ENCODE measurements at places on chromosomes 5 and 9.
A peak's percentile ranks its signal among the peaks of the same experiment; 100 is the strongest.

DNA sequence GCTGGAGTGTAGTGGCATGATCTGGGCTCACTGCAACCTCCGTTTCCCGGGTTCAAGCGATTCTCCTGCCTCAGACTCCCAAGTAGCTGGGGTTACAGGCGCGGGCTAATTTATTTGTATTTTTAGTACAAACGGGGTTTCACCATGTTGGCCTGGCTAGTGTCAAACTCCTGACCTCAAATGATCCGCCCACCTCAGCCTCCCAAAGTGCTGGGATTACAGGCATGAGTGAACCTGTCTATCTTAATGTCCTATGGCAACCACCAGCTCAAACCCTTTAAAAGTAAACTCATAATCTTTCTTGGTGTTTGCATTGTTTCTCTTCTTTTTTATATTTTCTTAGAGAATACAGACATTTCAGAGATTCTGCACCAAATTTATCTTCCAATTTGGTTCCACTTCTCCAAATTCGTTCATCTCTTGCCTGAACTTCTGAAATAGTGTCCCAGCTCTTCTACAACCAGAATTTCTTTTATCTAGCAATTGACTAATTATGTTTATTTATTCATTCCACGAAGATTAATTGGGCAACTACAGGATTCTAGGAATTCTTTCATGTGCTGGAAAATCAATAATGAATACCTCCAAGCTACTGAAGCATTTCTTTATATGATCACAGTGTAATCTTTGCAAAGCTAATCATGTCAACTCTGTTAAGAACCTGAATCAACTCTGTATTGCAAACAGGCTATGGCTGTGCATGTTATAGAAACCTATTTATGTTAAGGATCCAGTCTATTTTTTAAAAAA is 60.0 kb upstream of the TYRP1 start:
- DNase-seq = no peak

GRCh38 chr5:10836986-10837385 is 76.0 kb upstream of the DAP start:
- DNase-seq = no peak

GRCh38 chr5:133841831-133842750 is 126.3 kb downstream of the C5orf15 start:
- no peak for DNase-seq

DNA sequence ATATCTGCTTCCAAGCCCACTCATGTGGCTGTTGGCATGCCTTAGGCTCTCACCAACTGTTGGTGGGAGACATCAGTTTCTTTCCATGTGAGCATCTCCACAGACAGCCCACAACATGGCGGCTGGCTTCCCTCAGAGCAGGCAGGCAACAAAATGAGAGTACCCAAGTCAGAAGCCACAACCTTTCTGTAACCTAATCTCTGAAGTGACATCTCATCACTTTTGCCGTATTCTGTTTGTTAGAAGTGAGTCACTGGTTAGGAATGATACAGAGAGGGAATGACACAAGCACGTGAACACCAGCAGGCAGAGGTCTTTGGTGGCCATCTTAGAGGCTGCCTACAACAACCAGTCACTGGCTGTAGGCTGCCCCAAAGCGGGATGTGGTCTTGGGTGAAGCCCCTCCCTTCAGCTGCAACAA is 88.6 kb upstream of the RASGRF2 start:
- DNase-seq = no peak

GRCh38 chr5:126044931-126045565 is 378.2 kb upstream of the GRAMD2B start:
- no peak for DNase-seq

GRCh38 chr5:1134478-1134877 is 22.6 kb upstream of the SLC12A7 start:
- DNase-seq = no peak

DNA sequence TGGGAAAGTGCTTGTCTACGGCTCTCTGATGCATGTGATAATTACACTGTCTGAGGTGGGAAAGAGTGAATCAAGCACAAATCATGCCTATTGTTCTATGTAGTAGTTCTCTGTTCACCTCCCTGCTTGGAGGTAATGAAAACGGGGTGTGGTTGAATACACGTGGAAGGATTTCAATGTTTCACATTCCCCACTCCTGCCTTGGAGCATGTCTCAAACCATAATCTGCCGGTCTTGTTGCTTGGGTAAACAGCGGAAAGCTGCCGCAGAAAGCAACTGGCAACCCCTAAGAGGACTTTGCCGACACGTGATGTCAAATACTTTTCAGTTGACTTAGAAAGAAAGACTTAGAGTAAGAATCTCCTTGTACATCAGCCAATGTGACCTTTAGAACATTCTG is 63.5 kb upstream of the MOCS2 start:
- DNase-seq = no peak

- DNase-seq = no peak
These were observed 231.9 kb downstream of the ADAMTSL1 start for GRCh38 chr9:18705796-18706392.

- no peak for DNase-seq
These were observed 151.8 kb upstream of the TLX3 start for GRCh38 chr5:171157276-171157675.

DNA sequence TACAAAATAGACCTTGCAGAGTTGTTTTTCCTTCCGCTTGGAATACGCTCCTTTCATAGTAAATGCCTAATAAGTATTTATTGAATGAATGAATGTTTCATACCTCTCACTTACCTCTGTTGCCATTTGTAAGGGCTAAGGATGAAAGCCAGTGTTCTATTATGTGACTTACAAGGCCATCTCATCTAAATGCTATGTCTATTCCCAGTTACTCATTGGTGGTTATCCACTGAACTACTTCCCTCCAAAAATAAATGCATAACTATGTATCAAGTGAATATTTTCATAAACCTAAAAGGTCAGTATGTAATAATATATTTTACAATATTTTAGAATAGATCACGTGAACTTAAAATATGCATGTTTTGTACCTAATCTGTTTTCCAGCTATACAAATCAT is 670.5 kb upstream of the RGMB start:
- no peak for DNase-seq

- no peak for DNase-seq
These were observed 155.4 kb downstream of the PAM start for GRCh38 chr5:102910240-102911226.

DNA sequence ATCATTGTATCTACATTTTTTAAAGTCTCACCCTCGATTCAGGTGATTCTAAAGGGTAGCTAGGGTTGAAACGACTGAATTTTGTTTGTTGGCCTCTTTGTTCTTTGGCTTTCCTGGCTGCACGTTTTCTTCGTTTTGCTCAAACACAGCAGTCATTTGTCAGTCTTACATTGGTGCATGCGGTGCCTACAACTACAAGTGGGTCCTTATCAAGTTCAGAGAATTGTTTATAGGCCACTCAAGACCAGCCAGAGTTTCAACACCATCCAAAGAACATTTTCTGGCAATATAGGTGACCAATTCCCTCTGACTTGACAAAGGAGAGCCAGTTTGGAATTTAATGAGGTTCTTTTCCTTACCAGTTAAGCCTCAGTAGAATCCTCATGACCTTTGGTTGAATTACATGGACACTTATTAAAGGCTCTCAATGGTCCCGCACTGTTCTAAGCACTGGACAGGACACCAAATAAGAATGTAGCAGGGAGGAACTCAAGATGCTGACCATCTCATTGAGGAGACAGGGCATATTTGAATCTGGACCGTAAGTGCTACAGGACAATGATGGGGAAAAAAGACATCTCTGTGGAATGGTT is 119.0 kb upstream of the DMRT1 start:
- no peak for DNase-seq

DNA sequence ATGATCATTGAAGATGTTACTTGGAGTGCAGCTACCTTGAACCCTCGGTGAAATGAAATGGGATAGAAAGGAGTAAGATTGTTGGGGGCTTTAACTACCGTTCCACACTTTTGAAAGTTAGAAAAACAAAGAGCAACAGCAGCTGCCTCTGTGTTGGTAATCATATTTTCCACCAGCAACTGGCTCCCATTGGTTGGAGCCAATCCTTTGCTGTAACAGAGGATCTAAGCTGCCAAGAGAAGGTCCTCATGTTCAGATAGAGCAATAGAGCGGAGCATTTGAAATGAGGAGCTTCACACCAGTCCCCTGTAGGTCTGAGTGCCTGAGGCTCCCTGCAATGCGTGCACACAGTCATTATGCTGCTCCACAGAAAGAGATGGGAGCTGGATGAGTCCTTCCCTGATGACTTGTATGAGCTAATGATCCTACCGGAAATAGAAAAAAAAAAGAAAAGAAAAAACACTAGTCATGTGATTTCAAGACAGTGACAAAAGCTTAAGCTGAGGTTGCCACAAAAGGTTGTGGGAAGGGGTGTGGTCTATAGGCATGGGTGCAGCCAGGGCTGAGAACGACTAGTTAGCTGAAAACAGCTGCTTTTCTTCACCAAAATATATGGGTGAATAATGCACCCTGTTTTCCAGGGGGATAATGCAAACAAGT is 300.7 kb downstream of the MLLT3 start:
- no peak for DNase-seq

DNA sequence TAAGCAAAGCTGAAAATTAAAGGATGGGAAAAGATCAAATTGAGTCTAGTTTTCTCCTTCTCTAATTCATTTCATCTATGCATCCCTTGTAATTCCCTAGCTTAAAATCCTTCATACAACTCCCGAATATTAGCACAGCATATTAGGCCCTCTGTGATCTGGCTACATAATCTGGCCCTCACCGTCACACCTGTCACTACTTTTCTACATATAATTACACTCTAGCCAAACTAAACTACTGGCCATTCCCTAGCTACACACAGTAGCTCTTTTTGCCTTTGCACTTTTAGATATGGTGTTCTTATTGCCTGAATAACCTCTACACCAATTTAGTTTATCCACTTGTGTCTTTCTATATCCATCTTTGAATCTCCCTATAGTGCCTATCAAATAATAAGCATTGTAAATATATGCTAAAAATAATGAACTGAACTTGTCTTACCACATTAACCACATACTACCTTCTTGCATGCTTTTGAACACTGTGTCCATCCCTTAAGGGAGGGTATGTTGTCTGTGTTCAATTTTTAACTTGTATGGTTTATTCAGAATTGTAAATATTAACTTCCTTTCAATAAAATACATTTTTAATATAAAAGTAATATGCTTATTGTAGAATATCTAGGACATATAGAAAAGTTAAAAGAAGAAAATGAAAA is 15.9 kb downstream of the RANBP6 start:
- no peak for DNase-seq

GRCh38 chr9:34070606-34071324 is 22.1 kb upstream of the UBAP2 start:
- DNase-seq = no peak

- no peak for DNase-seq
These were observed 30.4 kb upstream of the FYB1 start for GRCh38 chr5:39249564-39250274.

DNA sequence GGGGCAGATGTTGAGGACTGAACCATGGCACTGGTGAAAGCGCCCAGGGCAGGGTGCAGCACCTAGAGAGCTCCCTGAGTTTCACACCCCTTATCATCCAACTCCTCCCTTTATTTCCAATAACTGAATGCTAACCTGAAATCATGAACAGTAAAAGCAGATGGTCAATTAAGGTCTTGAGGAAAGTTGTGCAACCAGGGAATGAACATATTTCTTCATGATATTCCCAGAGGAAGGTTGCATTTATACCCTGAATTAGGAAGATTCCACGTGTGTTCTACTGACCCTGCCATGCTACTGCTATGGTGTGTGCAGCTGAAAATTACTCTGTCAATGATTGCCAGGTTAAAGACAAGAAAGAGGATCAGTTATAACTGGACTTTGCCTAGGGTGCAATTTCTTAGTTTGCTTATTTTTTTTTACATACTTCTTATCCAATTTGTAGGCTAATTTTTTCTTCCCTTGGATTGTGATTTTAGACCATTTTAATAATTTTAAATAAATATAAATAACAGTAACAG is 319.8 kb downstream of the SEMA5A start:
- DNase-seq = no peak

- DNase-seq = no peak
These were observed 445.2 kb downstream of the ELAVL2 start for GRCh38 chr9:23380821-23381220.

- DNase-seq = peak; percentile 12
These were observed 1.8 kb downstream of the TIFAB start for GRCh38 chr5:135450336-135450735.

- DNase-seq = no peak
These were observed 8.2 kb downstream of the PHYKPL start for GRCh38 chr5:178224403-178224802.

DNA sequence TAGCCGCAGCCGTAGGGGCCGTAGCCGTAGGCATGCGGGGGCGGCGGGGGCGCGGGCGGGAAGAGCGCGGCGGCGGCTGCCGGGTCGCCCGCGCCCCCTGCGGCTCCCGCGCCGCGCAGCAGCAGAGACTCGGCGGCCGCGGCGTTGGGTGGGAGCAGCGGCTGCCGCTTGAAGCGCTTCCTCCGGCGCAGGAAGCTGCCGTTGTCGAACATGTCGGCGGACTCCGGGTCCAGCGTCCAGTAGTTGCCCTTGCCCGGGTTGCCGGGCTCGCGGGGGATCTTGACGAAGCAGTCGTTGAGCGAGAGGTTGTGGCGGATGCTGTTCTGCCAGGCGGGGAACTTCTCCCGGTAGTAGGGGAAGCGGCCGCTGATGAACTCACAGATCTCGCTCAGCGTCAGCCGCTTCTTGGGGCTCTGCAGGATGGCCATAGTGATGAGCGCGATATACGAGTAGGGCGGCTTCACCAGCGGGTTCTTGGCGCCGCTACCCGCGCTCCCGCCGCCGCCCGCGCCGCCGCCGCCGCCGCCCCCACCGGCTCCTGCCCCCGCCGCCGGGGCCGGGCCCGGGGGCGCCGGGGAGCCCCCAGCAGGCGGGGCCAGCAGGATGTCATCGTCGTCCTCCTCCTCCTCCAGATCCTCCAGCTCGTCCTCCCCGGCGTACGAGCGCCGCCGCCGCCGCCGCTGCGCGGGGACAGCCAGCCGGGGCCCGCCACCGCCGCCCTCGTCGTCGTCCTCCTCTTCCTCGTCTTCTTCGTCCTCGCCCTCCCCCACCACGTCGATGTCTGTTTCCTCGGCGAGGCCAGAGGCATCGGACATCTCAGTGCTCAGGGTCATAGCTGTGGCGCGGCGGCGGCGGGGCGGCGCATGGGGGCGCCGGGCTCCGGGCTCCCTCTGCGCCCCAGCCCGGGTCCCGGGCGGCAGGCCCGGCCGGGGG is 781 bp downstream of the FOXD1 start:
- DNase-seq = no peak

DNA sequence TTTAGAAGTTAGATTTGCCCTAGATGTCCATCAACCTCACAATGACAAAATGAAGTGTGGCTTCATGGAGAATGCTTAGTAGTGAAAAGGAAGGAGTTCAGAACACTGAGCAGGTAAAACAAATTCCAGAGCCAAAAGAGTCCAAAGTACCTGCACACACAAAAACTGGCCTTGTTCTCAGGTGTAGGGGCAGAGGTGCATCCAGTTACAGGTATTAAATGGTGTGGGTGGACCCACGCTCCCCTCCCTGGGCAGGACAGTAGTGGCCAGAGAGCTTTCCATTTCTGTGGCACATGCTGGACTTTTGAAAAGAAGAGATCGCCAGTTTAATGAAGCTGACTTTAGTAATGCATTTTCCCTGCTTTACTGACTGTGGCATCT is 47.2 kb downstream of the SECISBP2 start:
- DNase-seq = no peak
